ENCODE measurements at places on chromosomes 1 and 21.

DNA sequence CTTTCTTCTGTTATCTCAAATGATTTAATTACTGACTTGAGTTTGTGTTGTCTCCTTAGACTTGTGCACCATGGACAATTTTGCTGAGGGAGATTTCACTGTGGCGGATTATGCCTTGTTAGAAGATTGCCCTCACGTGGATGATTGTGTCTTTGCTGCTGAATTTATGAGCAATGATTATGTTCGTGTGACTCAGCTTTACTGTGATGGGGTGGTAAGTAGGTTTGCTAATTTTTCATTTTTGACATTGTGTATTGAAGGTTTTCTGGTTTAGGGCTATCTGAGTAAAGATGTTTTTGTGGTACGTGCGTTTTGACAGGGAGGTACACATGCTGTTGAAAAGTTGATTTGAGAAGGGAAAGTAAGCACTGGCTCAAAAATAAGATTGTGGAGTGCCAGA, 14.1 kb downstream of the TTC3 start:
- no peak for DNase-seq

- no peak for DNase-seq
Measured at GRCh38 chr1:14850563-14850962, 252.1 kb downstream of the KAZN start.

DNA sequence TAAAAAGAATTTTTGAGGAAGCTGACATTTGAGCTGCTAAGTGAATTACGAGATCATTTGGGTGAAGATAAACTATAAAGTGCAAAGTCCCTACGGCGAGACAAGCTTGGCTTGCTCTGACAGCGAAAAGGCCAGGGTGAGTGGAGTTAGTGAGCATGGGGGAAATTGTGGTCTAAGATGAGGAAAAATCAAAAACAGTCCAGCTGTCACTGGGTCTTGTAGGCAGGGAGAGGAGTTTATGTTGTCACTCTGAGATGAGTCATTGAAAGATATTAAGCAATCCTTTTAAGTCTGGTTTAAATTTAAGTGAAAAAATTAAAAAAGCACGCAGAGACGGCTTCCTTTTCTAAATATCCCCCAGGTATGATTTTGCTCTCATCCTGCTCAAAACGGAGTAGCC, 601.9 kb downstream of the MRPL39 start:
- no peak for DNase-seq

DNA sequence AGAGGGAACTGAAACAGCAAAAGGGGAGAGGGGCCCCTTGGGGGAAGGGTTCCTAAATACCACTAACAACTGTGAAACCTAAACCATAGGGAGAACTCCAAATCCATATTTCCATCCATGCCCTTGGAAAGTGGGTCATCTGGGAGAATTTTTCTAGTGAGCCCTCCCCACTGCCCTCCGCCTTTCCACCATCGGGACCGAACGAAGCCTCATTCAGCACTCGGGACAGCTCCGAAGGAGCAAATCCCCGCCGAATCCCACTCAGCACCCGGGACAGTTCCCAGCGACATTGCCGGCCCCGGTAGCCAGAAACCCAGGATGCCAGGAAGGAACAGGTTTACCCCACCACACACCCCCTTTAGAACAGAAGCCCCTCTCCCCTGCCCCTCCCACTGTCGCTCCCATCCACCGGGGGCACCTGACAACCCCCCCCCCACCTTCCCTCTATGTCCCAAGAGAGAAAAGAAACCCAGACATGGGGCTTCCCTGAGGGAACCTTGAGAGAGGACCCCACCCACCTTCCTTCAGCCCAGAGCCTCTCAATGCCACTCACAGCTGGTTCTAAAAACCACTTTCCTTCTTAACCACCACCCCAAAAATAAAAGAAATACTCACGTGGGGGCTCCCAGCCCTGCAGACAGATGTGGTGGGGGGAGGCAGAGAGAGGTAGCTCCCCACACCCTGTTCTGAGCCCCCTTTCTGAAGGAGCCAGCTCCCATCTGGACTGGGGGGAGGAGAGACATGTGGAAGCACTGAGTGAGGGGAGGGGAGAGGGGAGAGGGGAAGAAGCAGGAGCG, 4.5 kb downstream of the DLGAP3 start:
- peak; percentile 70 for DNase-seq

GRCh38 chr1:201357211-201357610, 20.3 kb downstream of the TNNT2 start:
- DNase-seq: no peak

GRCh38 chr1:226738421-226738994, 574 bp downstream of the ITPKB start:
- DNase-seq: no peak

DNA sequence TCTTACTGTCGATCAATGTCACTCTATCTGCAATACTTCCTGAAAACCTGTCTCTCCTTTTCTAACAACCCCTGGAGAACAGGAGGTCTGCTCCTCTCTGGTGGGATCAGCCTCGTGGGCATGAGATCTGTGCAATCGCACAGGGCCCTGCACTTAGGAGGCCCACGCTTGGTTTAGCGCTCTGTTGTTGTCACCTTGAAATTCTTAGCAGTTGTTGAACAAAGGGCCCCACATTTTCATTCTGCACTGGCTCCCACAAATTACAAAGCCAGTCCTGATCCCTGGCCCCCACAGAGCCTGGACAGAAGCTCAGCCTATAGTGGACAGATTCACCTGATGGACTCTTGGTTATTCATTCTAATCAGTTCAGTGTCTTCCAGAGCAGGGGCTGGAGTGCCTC, 18.6 kb downstream of the SPOCD1 start:
- DNase-seq: no peak

- DNase-seq: no peak
Measured at GRCh38 chr1:46466477-46467182, 23.0 kb upstream of the DMBX1 start.

GRCh38 chr1:165109013-165109412, 247.5 kb downstream of the LMX1A start:
- DNase-seq: no peak

GRCh38 chr1:237879195-237879594, 11.5 kb downstream of the ZP4 start:
- no peak for DNase-seq

DNA sequence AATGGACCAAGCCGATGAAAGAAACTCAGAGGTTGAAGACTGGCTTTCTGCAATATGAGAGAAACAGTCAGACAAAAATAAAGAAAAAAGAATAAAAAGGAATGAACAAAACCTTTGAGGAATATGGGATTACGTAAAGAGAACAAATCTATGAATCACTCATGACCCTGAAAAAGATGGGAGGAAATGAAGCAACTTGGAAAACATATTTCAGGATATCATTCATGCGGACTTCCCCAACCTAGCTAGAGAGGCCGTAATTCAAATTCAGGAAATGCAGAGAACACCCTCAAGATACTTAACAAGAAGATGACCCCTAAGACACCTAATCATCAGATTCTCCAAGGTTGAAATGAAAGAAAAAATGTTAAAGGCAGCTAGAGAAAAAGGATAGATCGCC, 705.3 kb upstream of the CHRM3 start:
- no peak for DNase-seq

DNA sequence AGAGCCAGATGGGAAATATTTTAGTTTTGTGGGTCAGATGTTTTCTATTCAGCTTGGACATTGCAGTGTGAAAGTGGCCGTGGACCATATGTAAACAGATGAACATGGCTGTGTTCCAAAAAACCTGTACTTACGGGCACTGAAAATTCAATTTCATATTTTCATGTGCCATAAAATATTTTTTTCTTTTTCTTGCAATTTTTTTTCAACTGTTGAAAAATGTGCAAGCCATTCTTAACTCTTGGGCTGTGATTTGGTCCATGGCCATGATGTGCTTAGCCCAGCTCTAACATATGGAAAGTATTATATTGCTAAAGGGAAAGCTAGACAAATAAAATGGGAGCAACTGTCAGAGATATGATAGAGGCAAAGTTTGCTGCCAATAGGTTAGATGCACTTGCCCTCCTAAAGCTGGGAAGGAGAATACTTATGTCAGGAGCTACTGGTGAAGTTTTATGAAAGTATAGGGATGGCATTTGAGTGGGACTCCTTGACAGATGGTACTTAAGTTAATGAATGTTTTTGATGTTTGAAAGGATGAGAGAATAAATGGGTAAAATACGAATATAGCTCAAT, 240.3 kb downstream of the RYR2 start:
- DNase-seq: no peak

DNA sequence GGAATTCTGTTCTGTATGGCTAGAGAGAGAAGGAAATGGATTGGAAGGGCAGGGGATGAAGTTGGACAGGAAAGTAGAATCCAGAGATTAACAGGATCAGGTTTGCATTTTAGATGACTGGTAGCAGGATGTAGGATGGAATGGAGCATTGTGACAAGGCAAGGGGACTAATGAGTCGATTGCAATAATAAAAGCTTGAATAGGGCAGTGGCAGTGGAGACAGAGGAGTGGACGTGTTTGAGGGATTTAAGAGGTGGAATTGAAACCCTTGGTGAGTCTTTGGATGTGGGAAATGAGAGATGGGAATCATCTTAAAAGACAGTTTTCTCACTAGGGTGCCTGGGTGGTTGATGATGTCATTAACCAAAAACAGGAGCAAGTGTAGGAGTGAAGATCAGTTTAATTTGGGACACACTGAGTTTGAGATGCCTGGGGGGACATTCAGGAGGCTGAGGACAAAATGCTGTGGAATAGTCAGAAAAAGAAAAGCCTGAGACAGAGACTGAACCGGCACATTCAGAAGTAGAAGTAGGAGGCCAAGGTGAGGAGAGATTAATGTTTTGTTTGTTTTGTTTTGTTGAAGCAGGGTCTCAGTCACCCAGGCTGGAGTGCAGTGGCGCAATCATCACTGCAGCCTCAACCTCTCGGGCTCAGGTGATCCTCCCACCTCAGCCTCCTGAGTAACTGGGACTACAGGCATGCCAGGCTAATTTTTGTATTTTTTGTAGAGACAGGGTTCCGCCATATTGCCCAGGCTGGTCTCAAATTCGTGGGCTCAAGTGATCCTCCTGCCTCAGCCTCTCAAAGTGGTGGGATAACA, 29.1 kb upstream of the C1orf146 start:
- DNase-seq: no peak

- DNase-seq: no peak
Measured at GRCh38 chr1:206001476-206001888, 1.7 kb downstream of the RAB7B start.

DNA sequence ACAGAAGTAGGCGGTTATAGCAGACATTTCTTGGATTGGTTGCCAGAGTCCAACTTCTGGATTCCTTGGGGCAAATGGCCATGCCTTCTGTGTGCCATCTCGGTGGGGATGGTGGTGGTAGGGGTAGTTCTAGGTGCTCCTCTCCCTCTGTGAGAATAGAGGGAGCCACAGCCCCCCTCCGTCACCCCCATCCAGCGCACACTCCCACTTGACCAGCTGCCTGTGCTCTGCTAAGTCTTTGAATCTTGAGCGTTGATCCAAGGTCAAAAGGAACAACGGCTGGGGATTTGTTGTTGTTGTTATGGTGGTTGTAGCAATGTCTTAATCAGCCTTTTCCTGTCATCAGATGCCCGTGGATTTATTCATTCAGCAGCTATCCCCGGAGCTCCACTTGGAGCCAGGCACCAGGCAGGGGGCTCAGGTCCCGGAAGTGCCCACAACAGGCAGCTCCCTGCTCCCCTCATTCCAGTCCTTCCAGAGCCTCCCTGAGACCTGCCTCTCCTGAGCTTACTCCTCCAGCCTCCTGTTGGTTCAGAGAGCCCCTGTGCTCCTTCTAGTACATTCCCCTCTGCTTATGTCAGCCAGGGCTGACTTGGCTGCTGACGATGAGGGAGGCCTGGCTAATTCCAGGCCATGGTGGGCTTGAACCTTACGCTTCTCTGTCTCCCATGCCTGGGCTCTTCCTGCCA, 146.6 kb upstream of the WNT4 start:
- DNase-seq: no peak

- no peak for DNase-seq
Measured at GRCh38 chr21:33283203-33283602, 17.0 kb downstream of the IL10RB start.

- no peak for DNase-seq
Measured at GRCh38 chr21:29638761-29639327, 301.0 kb downstream of the GRIK1 start.
